ENCODE measurements at places on chromosomes 3 and 15.

- DNase-seq: peak; percentile 17
Measured at GRCh38 chr15:74489518-74490338, 28.8 kb upstream of the UBL7 start.

DNA sequence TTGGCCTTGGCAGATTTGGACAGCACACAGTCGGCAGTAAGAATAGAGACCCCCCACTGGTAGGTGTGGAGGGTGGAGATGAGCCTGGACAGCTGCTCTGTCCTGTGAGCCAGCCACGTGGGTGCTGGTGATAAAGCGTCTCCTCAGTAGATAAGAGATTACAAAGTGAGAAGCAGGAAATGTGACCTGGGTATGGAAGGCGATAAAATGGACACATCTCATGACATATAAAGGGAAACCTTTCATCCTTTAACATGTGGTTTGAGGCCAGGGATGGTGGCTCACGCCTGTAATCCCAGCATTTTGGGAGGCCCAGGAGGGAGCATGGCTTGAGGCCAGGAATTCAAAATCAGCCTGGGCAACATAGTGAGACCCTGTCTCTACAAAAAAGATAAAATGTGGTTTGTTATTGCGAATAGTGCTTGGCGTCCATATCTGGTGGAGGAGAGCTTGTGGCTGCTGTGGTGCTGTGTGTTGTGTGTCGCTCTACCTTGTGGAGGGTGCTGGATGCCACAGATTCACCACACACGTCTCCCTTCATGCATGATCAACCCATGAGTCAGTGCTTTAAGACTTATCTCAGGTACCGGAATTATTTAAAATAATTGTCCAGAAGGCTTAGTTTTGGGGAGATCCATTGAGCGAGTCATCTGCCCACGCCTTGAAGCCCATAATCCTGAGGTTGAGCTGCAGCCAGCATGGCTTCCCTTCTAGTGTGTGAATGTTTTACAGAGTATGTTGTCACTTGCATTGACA, 157.0 kb downstream of the GABRG3 start:
- no peak for DNase-seq

- DNase-seq: no peak
Measured at GRCh38 chr3:46693892-46694226, 380 bp upstream of the ALS2CL start.

DNA sequence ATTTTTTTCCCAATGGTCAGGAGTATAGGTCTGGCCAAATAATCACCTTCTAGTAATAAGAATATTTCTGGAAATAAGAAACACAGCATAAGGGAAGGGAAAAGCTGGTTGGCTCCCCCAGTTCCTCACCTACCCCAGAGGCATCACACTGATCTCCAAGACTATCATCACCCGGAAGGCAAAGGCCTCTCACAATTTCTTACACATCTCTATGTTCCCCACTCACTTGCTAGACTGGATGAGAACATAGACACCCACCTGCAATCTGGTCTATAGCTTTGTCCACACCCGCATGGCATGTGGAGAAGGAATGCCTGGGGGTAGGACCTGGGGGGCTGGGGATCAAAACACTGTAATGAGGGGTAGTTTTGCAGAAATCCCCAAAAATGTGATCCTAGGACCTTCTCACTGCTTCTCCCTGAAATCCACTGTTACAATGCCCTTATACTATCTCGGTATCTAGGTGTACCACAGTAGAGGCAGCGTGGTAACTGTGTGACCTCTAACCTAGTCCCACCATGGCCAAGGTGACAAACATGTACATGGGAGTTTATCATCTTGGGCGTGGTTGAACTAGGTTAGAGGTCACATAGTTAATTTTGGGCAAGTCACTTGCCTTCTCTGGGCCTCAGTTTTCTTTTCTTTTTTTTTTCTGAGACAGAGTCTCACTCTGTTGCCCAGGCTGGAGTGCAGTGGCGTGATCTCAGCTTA, 29.5 kb upstream of the NRROS start:
- no peak for DNase-seq

- no peak for DNase-seq
Measured at GRCh38 chr3:72748659-72749058, 99.6 kb downstream of the SHQ1 start.

- DNase-seq: no peak
Measured at GRCh38 chr15:87761736-87762509, 494.6 kb downstream of the NTRK3 start.

DNA sequence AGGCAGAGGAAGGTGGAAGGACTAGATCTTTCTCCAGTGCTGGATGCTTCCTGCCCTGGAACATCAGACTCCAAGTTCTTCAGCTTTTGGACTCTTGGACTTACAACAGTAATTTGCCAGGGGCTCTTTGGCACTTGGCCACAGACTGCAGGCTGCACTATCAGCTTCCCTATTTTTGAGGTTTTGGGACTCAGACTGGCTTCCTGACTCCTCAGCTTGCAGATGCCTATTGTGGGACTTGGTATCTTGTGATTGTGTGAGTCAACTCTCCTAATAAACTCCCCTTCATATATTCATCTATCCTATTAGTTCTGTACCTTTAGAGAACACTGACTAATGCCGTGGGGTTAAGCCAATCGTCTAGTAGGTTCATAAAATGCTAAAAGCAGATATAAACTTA, 8.8 kb upstream of the B3GNT5 start:
- DNase-seq: no peak

GRCh38 chr3:52551118-52551517, 14.7 kb downstream of the UQCC5 start:
- no peak for DNase-seq

GRCh38 chr3:171687581-171687980, 122.7 kb downstream of the PLD1 start:
- DNase-seq: no peak

- no peak for DNase-seq
Measured at GRCh38 chr3:112814266-112814665, 32.4 kb downstream of the CD200R1L start.

DNA sequence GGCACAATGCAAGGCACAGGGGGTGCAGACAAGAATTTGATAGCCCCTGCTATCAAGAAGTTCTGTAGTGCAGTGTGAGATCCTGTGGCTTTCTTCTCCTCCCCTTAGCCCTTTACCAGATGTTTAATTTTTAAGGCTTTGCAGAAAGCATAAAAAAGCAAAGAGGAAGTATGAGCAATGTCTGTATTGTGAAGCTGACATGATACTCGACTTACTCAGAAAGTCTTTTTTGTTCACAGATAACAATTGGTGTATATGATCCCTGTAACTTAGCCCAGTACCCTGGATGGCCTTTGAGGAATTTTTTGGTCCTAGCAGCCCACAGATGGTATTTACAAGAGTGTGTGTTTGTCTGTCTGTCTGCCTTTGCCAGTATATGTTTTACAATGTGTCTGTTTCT, 58.9 kb downstream of the ATG7 start:
- no peak for DNase-seq

GRCh38 chr3:126556637-126557414, 1.9 kb downstream of the C3orf22 start:
- DNase-seq: no peak

- no peak for DNase-seq
Measured at GRCh38 chr3:137329594-137329993, 371.8 kb downstream of the IL20RB start.

GRCh38 chr15:82301296-82302016, 38.8 kb downstream of the SAXO2 start:
- DNase-seq: no peak

DNA sequence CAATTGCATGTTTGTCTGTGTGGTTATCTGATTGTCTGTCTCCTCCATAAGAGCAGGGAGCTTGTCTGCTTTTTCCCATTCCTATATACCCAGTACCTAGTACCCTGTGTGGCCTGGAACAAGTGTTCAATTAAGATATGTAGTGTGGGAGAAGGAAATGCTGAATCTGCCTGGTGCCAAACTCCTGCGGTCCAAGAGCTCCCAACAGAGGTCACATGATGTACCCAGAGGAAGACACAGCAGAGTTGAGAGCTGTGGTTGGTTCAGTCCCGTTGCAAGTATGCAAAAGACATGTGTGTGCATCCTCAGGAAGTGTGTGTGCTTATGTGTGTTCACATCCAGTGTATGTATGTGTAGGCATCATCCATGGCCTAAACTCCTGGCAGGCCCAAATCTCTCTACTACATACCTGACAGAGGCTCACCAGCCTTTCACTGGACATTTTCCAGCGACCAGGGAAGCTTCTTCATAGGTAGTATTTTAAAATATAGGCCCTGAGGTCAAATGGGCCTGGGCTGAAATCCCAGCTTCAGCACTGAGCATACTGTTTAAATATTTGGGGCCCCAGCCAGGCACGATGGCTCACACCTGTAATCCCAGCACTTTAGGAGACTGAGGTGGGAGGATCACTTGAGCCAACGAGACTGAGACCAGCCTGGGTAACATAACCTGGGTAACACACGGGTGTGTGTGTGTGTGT, 34.0 kb upstream of the ITGA11 start:
- no peak for DNase-seq

GRCh38 chr3:23728601-23729117, 77.1 kb upstream of the UBE2E1 start:
- no peak for DNase-seq

DNA sequence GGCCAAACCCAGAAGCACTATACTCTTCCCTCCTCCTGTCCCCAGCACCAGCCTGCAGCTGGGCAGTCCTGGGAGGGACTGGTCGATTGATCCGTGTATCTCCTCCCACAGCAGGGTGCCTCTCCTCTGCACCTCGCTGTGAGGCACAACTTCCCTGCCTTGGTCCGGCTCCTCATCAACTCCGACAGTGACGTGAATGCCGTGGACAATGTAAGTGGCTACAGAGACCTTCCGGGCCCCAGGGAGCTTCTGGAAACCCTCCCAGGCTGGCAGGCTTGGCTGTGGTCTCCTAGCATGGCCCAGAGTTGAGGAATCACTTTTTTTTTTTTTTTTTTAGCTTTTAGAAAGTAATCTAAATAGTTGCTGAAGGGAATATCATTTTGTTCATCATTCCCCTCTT, 30.7 kb downstream of the ANKDD1A start:
- no peak for DNase-seq

- DNase-seq: no peak
Measured at GRCh38 chr15:62337934-62338333, 172.8 kb upstream of the C2CD4B start.

DNA sequence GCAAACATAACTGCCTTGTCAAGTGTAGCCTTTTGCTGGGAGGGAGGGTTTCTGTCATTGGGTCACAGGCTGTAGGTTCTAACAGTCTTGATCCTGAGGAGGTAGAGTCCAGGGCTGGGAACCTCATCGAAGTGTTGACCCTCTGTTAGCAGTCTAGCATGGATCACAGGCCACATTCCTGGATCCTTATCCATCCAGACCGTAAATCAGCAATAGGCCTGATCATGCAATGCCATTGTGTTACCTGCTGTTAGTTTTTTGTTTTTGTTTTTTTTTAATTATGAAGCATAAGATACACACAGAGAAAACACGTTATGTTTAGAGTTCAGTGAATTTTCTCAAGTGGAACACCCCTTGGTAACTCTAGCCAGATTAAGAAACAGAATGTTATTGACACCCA, 282.0 kb upstream of the TPM1 start:
- no peak for DNase-seq

DNA sequence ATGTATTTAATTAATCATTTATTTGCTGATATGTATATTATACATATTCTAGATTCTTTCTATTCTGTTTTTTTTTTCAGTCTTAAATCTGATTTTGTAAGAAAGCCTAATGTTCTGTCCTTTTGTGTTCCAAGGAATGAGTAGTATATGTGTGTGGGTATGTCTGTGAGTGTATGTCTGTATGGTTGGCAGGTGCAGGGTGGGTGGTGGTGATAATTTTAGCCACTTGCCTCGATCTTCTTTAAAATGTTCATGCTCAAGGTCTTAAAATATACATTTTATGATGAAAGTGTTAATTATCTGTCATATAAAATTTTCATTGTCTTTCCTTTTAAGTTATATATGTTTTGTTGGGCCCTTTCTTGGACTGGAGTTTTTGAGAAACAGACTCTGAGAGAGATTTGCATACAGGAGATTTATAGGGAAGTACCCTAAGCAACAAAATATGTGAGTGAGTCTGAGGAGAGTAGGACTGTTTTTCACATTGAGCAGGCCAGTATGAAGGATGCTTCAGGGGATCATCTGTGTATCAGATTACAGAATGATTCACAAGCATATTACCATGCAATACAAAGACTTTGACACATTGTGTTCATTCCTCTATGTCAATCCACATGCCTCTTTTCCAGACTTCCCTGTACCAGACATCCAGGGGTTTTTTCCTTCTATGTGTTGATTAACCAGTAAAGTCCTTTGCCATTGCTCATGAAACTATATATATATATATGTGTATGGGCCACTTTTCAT, 211.0 kb upstream of the DPPA4 start:
- DNase-seq: peak; percentile 2

GRCh38 chr3:162292409-162292808, 795.8 kb downstream of the OTOL1 start:
- no peak for DNase-seq

GRCh38 chr15:51201581-51201980, 106.9 kb upstream of the TNFAIP8L3 start:
- no peak for DNase-seq

- DNase-seq: no peak
Measured at GRCh38 chr3:97350971-97351370, 413.6 kb upstream of the ARL6 start.

- peak; percentile 15 for DNase-seq
Measured at GRCh38 chr3:120559242-120560061, 36.7 kb upstream of the NDUFB4 start.

- DNase-seq: peak; percentile 29
Measured at GRCh38 chr15:73629798-73630429, 3.3 kb downstream of the NPTN start.

DNA sequence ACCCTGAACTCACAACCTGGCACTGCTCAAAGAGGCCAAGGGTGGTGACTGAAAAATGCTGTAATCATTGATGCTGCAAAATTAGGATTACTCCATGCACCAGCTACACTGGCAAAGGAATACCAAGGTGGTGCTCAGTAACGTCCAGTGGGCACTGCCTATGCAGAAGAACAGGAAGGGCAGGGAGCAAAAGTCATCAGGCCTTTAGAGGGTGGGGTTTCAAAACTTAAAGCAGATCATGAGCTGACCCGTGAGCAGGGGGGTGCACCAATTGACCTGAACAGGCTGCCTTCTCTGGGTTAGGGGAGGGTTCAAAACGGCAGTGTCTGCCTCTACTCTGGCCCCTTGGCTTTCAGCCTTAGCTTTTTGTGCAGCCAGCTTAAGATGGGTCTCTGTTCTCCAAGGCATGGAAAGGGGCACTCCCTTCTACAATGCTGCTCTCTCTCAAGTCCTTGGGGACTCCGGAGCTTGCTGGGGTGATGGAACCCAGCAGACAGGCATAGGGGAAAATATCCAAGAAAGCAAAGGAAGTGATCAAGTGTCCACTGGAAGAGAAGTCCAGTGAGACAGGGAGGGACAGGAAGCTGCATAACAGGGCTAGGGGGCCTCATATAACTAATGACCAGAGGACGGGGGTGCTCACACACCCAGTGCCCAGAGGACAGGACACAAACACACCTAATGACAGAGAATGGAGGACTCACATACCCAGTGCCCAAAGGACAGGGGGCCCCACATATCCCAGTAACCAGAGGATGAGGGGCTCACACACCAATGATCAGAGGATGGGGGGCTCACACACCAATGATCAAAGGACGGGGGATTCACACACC, 11.4 kb downstream of the RAB6B start:
- no peak for DNase-seq

GRCh38 chr15:49706805-49707204, 86.0 kb downstream of the DTWD1 start:
- DNase-seq: no peak
